Activated CD4-positive, alpha-beta T cell treated with anti-CD3 and anti-CD28 coated beads for 36 hours (primary cell): ENCODE measurements at places on chromosomes 1 and 21. TPM values are rescaled to one million over a fixed set of nuclear protein-coding genes. Genes with fewer than 3 reads are reported as not detected.

DNA sequence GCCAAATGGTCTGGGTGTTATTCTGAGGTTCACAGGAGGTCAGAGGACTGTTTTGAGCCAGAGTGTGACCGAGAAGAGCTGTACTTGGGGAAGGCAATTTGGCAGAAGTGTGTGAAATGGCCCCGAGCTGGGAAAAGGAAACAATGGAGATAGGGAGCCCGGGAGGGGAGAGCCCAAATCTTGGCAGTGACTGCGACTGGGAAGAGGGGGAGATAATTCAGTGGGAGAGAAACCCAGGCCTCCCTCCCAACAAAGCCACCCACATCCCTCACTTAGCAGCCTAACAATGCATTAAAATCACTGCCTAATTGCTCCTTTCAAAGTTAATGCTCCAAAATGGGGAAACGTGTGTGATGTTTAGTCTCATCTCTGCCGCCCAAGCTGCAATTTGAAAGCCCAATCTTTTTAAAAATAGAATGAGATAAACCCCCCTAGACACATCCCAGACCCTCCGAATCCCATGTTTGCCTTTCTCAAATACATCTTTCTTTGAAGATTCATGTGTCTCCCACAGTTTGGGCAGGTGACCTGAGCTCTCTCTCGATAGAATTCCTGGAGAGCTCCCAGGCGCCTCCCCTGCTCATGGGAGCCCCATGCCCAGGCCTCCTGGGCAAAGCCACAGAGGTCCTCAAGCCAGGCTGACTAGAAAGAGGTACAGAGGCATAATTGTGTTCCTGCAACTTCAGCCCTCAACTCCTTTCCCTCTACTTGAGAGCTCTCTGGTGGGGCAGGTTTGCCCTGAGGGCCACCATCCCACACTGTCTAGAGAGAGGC lies 17.3 kb downstream of the LRRC52 start:
- H3K4me3 ChIP-seq: no peak overlapping the region
- no peaks in the 10 kb centered on the region for H3K4me1 ChIP-seq
- H3K27ac ChIP-seq: no peak overlapping the region
- peaks cover 26% of the 10 kb centered on the region for H3K27me3 ChIP-seq
- no peaks in the 10 kb centered on the region for H3K36me3 ChIP-seq

DNA sequence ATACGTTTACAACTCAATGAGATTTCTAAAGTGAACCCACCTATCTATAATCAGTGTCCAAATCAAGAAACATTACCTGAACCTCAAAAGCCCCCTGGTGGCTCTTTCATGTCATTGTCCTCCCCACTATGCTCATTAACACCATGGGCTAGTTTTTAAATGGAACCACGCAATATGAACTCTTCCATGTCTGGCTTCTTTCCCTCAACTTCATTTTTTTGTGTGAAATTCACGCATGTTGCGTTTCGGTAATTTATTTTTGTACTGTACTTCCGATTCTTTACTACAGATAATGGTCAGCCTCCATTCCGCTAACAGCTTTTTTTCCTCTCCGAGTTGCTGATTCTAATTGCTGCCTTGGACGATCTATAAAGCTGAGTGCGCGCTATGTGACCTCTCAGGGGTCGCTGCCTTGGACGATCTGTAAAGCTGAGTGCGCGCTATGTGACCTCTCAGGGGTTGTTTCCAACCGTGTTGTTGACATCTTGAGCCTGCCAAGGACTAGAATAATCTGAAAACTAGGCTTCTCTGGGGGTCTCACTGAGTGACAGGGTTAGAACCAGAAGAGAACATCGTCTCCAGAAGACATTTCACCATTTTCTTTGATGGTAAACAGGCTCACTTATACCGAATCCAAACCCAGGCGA lies 1.1 kb upstream of the CACYBP start:
- no peak overlapping the region for H3K27ac ChIP-seq
- no peak overlapping the region for H3K4me3 ChIP-seq
- H3K27me3 ChIP-seq: no peaks in the 10 kb centered on the region
- H3K4me1 ChIP-seq: peaks cover 37% of the 10 kb centered on the region
- DNase-seq: peak; percentile 46

Gene DMRTA2
- total RNA-seq: not detected

Gene CHIA
- total RNA-seq: not detected
